ENCODE measurements at places on chromosomes 3 and 15.
A peak's percentile ranks its signal among the peaks of the same experiment; 100 is the strongest.

- DNase-seq: no peak
Observed at GRCh38 chr3:131901686-131902085, 133.1 kb downstream of the CPNE4 start.

DNA sequence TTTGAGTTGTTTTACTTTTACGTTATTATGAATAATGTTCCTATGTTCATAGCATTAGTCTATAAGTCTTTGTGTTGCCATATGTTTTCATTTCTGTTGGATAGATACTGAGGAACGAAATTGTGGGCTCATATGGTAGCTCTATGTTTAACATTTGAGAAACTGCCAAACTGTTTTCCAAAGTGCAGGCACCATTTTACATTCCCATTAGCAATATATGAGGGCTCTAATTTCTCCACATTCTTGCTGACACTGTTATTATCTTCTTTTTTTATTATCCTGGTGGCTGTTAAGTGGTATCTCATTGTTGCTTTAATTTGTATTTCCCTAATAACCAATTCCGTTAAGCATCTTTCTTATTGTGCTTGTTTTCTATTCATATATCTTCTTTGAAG, 1.8 kb upstream of the PIK3R4 start:
- DNase-seq: no peak

DNA sequence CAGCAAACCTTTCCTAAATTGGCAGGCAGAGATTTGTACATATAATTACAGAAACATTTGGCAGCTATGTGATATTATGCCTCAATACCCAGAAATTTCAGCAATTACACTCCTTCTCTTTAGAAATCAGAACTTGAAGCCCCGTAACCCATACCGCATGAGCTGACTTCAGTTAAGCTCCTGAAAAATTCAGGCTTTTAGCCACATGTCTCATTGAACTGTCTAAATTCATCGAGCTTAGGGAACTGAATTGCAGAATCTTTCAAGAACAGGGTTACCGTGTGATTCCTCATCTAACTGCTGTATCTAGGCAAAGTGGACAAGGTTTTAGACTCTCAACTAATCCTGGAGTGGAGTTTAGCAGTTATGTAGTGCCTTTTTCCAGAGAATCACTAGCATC, 333.0 kb downstream of the EPHA3 start:
- no peak for DNase-seq

DNA sequence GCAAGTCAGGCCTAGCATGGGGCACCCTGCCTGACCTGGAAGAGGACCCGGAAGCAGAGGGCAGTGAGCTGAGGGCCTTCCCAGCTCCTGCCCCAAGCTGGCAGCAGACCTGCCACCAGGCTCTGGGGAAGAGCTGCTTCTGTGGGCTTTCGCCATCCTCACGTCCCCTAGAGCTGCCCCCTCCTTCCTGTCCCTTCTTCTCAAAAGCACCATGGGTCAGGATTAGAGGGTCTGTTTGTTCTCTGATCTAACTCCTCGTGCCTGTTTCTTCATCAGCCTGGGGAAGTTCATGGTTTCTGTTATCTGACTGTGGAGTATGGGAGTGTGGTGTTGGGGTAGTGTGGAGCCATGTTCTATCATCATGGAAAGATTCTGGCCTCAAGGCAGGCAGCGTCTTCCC, 58.4 kb upstream of the POLG start:
- no peak for DNase-seq

- no peak for DNase-seq
Observed at GRCh38 chr3:195270079-195270816, 711 bp downstream of the XXYLT1 start.

DNA sequence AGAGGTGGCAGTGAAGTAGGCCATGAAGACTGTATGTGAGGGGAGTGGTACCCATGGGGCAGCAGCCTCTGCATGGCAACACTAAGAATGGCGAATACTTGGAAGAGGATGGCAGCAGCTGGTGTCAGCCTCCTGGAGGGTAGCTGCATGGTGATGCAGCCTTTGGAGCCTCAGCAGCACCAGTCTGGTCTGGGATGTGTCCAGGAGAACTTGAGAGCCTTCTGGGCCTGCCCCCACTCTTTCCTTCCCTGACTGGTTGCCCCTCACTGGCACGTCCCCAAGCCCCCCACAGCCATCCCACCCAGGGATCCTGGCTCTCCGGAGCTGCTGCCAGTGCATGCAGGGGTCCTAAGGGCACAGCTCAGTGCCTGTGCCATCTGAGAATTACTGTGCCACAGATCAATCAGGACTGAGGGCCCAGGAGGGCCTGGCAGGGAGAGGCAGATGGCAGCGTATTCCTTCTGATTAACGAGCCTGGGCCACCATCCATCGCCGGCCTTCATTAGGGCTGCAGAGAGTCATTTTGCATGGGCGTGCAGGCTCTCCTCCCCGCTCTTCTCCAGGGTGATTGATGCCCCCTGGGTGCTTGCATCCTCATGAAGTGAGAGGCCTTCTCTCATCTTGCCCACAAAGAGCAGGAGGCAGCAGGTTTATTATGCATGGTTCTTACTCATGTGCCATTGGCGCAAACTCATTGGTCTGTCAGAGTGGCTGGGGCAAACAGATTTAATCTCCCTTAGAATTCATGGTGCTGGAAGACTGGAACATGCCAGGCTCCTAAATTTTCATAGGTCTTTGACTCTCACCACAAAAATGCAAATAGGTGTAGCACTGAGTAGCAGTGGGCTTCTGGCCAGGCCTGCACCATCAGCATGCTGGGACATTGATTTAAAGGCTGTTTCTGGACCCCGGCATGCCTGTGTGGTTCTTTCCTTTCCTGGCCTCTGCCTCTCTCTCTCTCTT, 116.8 kb downstream of the EPHB1 start:
- DNase-seq: no peak

DNA sequence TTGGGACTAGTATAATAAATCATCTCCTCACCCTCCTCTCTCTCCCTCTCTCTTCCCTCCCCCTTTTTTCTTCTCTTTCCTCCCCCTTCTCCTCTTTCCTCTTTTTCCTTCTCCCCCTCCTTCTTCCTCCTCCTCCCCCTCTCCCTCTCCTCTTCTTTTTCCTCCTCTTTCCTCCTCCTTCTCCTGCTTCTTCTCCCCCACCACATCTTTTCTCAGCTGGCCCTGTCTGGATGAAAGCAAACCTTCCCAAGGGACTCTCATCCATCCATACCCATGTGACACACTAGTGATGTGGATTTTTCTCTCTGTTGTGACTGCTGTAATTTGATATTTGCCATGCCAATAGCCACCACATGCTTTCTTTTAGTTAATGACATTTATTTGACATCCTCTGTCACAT, 127.2 kb downstream of the EBLN2 start:
- no peak for DNase-seq

DNA sequence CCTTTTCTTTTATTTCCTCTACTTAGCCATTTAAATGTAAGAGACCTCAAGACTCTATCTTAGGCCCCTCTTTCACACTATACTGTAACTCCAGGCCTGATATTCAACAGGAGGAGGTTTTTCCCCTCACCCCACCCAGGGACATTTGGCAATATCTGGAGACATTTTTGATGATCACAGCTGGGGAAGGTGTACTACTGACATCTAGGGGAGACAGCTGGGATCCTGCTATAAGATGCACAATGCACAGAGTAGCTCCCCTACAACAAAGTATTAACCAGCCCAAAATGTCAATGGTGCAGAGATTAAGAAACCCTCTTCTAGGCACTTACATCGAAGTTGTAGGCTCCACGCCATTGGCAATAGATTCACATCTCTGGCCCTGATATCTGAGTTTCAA, 517.5 kb upstream of the UBE2E2 start:
- DNase-seq: no peak

DNA sequence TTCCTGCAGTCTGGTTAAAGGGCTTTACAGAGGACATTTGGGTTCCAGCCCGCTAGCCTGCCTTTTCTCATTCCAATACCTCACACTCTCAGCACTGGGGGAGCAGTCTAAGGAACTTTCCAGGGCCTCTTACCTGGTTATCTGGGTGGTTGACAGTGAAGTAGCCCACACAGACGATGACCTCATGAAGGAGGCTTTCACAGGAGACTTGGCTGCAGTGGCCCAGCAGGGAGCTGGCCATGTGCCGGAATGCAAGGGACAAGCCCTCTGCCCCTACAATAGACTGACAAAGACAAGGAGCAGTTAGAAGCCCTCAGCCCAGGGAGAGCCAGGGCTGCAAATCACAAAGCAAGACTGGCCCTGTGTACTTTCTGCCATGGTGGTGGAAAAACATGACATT, 39.5 kb downstream of the ISL2 start:
- DNase-seq: no peak

GRCh38 chr3:55521738-55522421, 34.8 kb upstream of the WNT5A start:
- no peak for DNase-seq

DNA sequence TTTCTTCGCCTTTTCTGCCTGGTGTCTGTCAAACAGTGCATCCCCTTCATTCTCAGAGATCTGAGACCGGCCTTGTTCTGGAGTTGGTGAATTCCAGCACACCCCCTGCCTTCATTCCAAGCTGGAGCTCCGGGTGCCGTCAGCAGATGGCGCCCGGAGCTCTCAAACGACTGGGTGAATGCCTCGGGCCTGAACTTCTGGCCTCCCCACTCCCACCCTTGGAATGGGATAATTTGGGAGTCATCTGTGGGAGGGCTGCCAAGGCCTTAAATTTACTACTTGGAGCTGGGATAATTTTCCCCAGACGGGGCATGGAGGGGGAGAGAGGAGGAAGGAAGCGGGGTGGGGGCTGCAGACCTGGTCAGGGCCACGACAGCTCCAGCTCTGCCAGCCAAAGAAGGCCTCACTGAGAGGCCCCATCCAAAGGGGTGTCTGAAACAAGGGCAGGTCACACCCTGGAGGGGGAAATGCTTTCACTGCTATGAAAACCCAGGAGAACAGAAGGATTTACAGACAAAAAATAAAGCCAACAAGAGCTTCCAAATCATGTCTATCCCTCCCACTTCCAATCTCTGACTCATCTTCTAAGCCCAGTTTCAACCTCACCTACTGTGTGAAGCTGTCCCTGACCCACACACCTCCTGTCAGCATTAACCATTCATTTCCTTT, 187.9 kb downstream of the OPA1 start:
- peak; percentile 17 for DNase-seq

- no peak for DNase-seq
Observed at GRCh38 chr3:116032176-116032575, 408.9 kb downstream of the GAP43 start.

DNA sequence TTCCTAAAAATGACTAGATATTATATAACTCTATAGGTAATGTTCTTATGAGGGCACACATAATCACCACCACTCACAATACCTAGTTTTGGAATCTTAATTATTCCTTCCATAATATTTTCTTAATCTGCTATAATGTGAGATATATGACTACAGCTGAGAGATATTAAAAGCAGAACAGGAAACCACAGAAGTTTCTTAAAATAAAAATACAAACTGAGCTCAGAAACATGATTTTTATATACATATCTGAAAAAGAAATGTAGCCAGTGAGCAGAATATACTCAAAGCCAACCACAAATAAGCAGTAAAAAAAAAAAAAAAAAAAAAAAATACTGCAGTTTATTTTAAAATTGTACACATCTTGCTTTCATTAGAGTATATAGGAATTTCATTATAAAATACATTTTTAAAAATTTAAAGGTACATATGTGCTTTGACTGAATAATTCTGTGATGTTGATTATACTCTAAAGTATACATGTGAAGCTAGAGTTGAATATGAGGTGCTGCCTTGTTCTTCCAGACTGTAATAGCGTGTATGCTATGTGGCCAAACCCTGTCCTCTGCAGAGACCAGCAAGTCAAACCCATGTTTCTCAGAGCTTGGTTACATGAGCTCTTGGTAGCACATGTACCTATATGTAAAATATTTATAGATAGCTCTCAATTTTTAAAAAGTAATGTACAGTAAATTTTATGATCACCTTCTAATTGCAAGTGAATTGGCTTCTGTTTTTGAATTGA, 175.0 kb downstream of the UBE2E2 start:
- no peak for DNase-seq

DNA sequence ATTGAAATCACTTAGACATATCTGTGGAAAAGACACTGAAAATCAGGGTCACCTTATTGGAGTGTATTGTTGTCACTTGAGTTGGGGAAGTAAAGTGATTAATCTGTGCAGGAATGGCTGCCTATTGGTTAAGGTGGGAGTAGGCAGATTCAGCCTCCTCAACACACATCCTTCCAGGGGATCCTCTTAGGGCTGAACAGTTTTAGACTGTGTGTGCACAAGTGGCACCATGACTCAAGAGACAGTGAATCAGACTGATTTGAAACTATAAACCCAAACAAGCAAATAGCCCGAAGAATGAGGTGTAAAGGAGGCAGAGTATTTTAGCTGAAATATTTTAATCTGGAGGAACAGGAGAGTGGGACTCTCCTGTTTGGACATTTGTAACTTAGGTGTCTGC, 4.9 kb downstream of the ABHD17C start:
- no peak for DNase-seq

GRCh38 chr3:177739461-177739860, 542.2 kb upstream of the TBL1XR1 start:
- no peak for DNase-seq

DNA sequence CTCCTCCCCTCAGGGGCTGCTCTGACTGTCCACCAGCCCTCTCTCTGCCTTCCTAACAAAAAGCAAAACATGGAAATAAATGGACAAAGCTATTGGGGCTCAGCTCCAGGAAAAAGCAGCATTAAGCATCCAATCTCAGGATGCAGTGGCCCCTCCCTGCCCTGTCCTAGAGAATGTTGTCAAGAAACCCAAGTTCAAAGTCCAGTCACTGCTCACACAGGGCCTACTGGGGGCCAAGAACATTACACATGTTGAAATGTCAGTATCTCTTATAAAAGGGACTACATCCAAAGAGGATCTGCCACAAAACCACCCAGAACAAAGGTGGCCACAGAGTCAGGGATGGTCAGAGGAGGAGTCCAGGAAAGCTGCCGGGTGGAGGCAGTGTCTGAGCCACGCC, 7.6 kb upstream of the GRIP2 start:
- DNase-seq: no peak

- no peak for DNase-seq
Observed at GRCh38 chr3:157692468-157692867, 189.3 kb upstream of the VEPH1 start.

DNA sequence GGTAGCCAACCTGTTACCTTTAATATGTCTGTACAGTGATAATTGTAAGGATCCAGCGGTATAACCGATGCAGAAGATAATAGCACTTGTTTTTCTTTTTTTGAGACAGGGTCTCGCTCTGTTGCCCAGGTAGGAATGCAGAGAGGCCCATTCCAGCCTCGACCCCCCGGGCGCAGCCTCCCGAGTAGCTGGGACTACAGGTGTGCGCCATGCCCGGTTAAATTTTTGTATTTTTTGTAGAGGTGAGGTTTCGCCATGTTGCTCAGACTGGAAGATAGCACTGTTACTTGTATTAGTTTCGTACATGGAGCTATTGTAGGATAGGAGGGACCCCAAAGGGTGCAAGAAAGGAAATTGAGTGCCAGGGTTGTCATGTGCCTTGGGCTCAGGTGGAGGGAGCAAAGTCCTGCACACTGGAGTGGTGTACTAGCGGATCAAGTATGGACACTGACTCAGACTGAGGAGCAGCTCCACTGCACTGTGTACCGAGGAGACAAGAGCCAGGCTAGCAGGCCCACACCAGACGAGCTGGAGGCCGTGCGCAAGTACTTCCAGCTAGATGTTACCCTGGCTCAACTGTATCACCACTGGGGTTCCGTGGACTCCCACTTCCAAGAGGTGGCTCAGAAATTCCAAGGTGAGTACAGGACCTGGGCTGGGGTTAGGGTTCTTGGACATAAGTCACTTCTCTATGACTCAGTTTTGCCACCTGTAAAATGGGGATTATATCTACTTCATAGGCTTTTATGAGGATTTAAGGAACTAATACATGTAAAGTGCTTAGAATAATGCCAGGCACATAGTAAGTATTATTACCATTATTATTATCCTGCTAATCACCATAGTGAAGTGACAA, 1.0 kb downstream of the OGG1 start:
- no peak for DNase-seq

Measured in NCI-H1048 (cell line).